ENCODE measurements at places on chromosomes 3 and 15.

- no peak for DNase-seq
Observed at GRCh38 chr3:18127174-18127858, 297.8 kb downstream of the SATB1 start.

- no peak for DNase-seq
Observed at GRCh38 chr3:46835491-46835890, 27.8 kb downstream of the MYL3 start.

GRCh38 chr3:99128725-99129505 lies 227.4 kb upstream of the DCBLD2 start:
- DNase-seq, result no peak

DNA sequence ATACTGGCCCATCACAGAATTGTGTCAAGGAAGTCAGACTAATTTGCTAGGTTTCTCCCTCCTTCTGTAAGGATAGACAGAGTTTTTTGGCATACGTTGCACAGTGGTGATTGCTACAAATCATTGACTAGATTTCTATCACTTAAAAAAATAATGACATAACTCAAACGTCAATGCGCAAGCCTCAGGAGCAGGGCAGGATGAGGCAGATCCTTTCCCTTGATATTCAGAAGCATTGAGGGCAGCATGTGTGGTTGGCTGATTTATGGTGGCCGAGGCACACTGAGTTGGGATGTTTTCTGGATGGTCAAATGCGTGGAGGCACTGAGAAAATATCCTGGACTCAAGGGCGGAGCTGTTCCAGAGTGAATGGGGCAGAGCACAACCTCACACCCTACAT lies 14.4 kb downstream of the THSD4 start:
- no peak for DNase-seq

- no peak for DNase-seq
Observed at GRCh38 chr3:159760046-159760445, 228.6 kb upstream of the IL12A start.

GRCh38 chr3:73745526-73746191 lies 120.9 kb upstream of the PDZRN3 start:
- DNase-seq, result peak; percentile 51

GRCh38 chr15:100134089-100134583 lies 207.6 kb downstream of the ADAMTS17 start:
- DNase-seq, result no peak

- peak; percentile 79 for DNase-seq
Observed at GRCh38 chr15:40366457-40367370, 8.7 kb downstream of the DISP2 start.

GRCh38 chr3:64355401-64355807 lies 130.1 kb upstream of the PRICKLE2 start:
- no peak for DNase-seq

DNA sequence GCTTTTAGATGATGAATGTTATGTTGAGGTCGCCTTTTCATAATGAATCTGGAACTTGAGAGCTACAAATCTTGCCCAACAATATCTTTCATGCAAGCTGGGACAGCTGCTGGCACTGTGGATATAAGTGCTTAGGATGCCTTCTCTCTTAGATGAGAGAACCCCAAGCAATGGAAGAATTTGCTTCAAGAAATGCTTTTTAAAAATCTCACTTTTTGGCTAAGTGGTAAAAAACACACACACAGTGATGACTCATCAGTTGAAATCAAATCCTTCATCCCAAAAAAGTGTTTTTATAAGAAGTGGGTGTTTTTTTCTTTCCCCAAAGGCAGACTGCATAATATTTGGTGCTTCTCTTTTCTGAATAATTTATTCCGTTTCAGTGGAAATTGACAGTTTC lies 38.4 kb upstream of the GALNT15 start:
- no peak for DNase-seq

DNA sequence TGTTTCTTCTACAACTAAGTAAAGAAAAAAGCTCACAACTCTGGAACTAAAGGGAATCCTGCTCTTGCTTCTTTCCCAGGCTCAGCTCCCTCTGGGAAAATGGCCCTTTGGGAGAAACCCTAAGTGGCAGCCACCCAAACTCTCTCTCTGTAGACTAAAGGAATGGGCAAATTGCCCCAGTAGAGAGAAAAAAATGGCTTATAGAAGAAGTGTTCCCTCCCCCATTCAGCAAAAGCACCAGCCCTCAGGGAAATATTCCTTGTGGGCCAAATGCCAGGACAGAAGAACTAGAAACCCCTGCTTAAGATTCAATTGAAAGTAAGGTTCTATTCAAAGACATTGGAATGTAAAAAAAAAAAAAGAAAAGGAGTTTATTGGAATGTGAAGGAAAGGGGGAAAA lies 603.7 kb upstream of the ALCAM start:
- DNase-seq, result peak; percentile 57

- DNase-seq, result no peak
Observed at GRCh38 chr3:129775870-129776269, 117.6 kb downstream of the TMCC1 start.

DNA sequence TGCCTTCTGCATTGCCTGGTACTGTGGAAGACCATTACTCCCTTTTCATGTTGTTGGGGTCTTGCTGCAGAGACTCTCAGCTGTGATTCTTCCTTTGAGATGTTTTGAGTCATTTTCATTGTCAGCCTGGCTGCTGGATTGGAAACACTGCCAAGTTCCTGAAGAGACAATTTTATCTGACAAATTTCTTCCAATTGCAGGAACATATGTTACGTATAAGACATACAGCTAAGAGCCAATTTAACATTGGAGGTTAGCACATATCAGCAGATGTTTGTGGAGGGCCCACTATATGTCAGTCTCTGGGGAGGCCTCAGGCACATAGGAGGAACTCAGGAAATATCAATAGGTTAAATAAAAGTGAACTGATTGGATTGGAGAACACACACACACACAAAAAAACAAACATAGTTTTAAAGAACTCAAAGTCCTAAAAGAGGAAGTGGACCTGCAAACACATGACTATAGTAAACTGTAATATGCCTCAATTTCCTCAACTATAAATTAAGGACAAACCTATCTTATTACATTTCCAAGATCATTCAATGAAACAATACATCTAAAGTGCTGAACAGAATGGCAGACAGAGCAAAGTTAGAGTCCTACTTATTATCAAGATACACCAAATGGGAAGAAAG lies 172.3 kb downstream of the MYRIP start:
- no peak for DNase-seq

GRCh38 chr15:41018534-41018933 lies 65.3 kb downstream of the CHAC1 start:
- DNase-seq, result no peak

DNA sequence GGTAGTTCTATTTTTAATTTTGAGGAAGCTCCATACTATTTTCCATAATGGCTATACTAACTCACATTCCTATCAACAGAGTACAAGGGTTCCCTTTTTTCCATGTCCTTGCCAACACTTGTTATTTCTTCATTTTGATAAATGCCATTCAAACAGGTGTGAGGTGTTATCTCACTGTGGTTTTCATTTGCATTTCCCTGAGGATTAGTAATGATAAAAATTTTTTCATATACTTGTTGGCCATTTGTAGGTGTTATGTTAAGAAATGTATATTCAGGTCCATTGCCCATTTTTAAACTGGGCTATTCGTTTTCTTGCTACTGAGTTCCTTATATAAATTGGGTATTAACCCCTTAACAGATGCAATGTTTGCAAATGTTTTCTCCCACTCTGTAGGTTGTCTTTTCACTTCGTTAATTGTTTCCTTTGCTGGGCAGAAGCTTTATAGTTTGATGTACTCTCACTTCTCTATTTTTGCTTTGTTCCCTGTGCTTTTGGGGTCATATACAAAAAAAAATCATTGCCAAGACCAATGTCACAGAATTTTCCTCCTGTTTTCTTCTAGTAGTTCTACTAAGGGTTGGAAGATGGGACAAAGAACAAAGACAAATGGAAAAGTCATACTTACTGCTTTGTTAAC lies 11.0 kb upstream of the VPS39 start:
- no peak for DNase-seq

DNA sequence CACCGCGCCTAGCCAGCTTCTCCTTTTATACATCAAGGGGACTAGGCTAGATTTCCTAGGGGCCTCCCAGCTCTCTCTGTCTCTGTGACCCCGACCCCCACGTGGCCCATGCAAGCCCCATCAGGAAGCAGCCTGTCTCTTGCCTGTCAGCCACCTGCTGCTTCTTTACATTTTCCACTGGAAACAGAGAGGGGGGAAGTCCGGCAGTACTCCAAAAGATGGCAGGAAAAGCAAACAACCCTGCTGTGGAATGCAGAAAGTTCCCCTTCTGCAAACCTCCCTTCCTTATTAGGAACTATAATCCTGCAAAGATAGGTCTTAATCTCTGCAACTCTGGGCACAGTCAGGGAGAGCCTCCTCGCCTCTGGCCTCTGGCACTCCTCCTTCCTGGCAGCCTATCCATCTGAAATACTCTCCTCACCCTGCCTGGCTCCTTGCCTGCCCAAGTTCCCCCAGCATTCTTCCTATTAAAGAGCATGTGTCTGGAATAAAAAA lies 47.4 kb upstream of the HACD2 start:
- no peak for DNase-seq

- no peak for DNase-seq
Observed at GRCh38 chr3:107347751-107348150, 29.5 kb upstream of the CCDC54 start.

DNA sequence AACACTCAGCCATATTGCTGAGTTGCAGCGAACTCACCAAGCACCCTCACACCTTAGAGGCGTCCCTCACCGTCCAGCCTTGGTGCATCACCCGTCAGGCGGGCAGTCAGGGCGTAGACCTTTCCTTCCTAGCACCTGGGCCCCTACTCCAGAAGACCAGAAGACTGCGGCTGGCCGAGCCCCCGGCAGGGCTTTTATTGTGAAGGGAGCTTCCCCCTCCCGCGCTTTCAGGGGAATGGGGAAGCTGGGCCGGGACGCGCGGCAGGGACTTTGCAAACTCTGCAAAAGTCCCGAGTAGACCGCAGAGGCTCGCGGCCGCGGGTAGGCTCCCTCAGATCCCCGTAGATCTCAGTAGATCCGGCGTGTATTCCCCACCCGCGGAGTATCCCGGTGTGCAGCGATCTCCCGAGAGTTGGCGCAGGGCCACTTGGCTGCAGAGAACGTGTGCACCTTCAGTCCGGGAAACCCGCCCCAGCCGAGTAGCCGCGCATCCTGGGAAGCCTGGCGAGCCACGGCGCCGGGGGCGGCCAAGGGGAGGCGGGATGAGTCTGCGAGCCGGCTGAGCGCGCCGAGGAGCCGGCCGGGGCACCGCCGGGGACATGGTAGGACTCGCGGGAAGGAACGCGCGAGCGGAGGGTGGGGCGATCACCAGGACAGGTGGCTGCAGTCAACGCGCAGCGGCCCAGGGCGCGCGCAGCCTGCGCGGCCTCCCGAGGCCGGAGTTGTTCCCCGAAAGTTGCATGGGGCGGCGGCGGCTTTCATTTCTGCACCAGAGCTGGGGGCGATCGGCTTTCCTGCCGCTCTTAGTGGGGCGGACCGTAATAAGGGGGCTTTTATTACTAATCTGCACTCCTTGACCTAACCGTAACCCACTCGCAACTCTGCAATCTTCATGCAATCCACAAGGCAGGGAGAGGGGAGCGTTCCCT lies at the start of gene GASK1A:
Gene GASK1A, plus strand, starts transcription at position 268 of the 929 bp plus-strand sequence. Its CDS starts 332 bp downstream, at position 600.
- DNase-seq, result no peak

DNA sequence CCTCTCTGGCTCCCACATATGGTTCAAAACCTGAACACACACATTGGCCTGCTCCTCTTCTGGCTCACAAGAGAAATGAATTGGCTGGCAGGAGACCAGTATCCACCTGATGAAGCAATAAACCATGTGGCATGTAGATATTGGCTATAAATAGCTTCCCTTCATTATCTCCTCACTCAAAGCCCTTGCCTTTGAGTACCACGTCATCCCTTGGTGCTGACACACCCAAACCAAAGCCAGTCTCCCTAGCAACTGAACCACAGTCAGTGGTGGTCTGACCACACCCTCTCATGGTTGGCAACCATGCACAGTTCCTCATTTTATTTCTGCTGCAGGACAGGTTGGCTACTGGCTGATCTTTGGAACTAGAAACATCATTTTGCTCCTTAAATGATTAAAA lies 98.8 kb downstream of the ZNF621 start:
- no peak for DNase-seq

DNA sequence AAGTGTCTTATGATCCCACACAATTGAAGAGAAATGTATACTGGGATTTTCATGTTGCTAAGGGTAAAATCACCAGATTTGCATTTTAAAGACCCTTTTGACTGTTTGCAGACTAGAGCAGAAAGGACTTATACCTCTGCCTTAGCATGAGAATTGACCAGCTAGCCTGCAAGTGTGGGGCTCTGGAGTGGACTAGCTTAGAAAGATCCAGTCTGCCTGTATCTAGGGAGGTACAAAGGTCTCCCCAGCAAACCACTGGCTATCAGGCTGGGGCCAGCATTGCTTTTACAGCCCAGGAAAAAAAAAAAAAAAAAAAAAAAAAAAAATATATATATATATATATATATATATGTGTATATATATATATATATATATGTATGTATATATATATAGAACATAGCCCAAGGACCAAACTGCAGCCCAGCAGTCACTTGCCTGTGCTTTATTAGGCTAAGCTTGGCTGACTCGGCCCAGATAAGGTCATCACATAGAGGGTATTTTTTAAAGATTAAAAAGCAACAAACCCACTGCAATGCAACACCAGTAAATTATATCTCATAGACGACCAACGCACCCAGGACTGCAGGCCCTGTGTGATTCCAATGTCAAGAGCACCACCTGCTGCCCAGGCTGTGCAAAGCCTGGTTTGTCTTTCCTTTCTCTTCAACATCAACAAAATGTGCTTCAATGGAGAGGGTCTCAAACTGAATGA lies 63.7 kb downstream of the DCLK3 start:
- DNase-seq, result peak; percentile 53

- no peak for DNase-seq
Observed at GRCh38 chr3:132421832-132422231, 4.5 kb downstream of the DNAJC13 start.

GRCh38 chr3:182671942-182672341 lies 121.4 kb upstream of the ATP11B start:
- DNase-seq, result peak; percentile 74

DNA sequence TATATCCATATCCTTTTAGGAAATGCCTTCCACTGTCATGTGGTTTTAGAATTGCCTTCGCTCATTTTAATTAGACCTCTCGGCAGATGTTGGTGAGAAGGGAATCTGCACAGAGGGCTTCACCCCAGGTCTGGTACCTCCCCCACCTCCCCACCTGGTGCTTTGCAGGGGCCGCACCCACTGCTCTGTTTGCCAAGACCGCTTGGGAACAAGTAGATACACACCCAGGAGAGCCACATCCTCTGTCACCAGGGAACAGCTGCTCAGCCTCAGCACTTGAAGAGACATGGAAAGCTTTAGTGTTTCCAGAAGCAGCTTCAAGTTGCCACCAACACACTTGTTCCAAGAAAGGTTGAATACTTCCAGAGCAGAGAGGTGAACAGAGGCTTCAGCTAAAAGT lies 21.8 kb downstream of the LRRC31 start:
- no peak for DNase-seq

GRCh38 chr3:71168880-71169411 lies 414.6 kb downstream of the FOXP1 start:
- peak; percentile 11 for DNase-seq

GRCh38 chr15:48896869-48897814 lies 19.2 kb downstream of the EID1 start:
- peak; percentile 87 for DNase-seq

Measured in globus pallidus (tissue), 1 donor.